ENCODE measurements at places on chromosomes 6 and 20.

DNA sequence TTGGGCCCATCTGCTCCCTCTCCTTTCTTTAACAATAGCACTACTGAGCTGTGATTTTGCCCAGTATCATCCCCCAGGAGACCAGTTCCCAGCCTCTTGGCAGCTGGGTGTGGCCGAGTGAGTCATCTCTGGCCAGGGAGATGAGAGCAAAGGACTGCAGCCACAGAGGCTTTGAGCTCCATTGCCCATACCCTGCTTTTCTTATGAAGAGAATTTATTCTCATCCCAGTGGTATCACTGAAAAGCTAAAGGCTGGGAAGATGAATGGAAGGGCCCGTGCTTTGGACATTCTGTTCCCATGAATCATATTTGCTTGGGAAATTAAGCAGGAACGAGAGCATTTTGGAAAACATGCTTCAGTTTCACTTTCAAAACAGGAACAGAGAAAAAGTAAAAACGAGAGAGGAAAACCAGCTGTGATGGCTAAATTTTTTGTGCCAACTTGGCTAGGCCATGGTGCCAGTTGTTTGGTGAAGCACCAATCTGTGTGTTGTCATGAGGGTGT is 14.9 kb downstream of the CST3 start:
- DNase-seq = peak; percentile 81

DNA sequence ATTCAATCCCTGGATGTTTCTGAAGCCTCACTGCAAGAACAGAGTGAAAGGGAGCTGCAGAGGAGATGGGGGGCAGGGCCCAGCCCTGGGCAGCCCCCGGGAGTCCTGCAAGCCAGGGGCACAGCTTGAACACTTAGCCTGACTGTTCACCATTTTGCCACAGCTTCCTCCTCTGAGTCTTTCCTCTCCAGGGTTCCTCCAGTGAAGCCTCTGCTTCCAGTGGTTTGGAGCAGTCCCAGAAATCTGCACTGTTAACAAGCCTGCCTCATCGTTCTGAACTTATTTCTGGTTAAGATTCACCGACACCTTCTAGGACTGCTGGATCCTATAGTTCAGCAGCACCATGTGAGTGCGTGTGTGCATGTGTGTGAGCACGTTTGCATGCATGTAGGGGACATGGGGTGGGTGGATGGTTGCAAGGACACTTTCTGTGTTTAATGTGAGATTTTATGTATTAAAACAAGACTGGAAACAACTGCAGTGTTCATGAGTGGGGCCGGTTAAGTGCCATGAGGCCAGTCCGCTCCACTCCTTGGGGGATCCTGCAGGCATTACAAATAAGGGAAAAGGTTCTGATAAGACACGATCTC is 24.6 kb downstream of the CEBPB start:
- no peak for DNase-seq

DNA sequence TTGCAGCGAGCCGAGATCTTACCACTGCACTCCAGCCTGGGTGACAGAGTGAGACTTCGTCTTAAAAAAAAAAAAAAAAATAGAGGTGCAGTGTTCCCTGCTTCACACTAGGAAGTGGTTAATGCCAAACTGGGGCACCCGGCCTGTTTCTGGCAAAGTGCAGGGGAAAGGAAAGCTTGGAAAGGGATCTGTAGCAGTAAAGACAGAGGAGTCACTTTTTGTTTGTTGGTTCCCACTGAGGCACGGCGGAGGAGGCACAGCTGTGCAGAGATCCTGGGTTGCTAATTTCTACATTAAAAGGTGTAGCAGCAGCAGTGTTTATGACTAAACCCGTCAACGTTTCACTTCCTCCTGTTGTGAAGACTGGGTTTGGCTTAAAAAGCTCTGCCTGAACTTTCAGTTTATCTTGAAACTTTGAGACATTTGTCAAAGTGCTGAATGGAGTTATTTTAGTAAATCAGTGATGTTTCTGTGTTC is 125.6 kb downstream of the CARMIL1 start:
- no peak for DNase-seq

GRCh38 chr6:47016909-47017308 is 25.2 kb downstream of the ADGRF1 start:
- DNase-seq = no peak

Measured in RKO (cell line).